ENCODE measurements at places on chromosomes 12 and 14. TPM values are rescaled to one million over a fixed set of nuclear protein-coding genes. Genes with fewer than 3 reads are reported as not detected.
A peak's percentile ranks its signal among the peaks of the same experiment; 100 is the strongest.

- DNase-seq, result peak; percentile 6
These were observed 28.8 kb upstream of the CEP83 start for GRCh38 chr12:94488463-94488862.

DNA sequence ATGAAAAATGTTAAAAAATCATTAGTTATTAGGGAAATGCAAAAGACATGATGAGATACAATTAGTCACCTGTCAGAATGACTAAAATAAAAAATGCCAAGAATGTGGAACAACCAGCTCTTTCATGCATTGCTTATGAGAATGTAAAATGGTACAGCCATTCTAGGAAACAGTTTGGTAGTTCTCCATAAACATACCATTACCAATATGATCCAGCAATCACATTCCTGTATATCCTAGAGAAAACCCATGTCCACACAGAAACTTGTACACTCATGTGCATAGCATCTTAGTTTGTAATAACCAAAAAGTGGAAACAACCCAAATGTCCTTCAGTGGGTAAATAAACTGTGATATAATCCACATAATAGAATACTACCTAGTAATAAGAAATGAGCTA, 245.7 kb downstream of the FUT8 start:
- peak; percentile 81 for DNase-seq

DRAM1 gene
- total RNA-seq, result 27.5 TPM

DNA sequence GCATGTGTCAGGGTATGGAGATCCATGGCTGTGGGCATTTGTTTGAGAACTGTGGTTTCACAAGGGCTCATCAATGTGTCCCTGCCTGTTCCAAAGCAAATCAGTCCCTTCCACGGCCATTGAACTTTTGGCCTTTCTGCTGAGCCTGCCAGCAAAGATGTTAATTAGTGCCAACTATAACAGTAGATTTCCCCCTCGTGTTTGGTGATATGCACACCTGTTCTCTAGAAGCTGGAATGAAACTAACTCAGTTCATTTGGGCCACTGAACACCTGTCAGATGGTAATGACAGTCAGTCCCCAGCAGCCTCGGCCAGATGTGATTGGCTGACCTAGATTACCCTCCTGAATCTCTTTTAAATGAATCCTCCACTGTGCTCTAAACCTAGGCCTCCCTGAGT, 43.2 kb downstream of the IRAK3 start:
- DNase-seq, result no peak

EML1 gene
- 42.3 TPM for total RNA-seq

DNA sequence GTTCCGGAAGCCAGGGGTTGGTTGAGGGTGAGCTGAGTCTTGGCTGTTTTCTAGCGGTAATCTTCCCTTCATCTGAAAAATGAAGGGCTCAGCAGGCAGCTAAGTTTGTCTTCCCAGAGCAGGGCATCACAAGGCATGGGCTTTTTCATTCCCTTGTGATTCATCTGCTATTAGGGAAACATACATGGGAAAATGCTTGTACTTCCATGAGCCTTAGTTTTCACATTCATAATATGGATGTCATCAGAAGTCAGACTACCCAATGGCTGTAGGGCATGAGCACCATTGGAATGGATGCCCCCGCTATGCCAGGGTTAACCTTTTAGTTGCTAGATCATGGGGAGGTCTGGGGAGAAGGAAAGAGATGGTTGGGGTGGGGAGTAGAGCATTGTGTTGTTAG, 18.7 kb downstream of the HELB start:
- peak; percentile 16 for DNase-seq

GRCh38 chr12:50520416-50521207, 15.8 kb downstream of the DIP2B start:
- DNase-seq, result no peak

DNA sequence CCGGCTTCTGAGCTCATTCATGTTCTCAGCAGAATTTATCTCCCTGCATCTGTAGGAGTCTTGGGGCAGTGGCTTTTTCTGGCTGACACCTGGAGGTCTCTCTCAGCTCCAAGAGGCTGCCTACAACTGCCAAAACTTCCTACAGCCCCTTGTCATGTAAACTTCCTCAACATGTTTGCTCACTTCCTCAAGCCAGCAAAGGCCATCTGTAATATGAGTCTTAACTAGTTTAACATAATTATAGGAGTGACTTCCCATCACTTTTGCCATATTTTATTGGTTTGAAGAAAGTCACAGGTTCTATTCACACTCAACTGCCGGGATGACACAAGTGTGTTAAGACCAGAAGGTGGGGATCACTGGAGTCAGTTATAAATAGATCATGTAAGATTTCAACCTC, 194.0 kb downstream of the VRK1 start:
- DNase-seq, result no peak

ZDHHC22 gene
- not detected for total RNA-seq

ENDOU gene
- under 0.01 TPM for total RNA-seq

CIDEB gene
- total RNA-seq, result under 0.01 TPM

- no peak for DNase-seq
These were observed 2.2 kb downstream of the ZDHHC17 start for GRCh38 chr12:76766161-76766560.

DNA sequence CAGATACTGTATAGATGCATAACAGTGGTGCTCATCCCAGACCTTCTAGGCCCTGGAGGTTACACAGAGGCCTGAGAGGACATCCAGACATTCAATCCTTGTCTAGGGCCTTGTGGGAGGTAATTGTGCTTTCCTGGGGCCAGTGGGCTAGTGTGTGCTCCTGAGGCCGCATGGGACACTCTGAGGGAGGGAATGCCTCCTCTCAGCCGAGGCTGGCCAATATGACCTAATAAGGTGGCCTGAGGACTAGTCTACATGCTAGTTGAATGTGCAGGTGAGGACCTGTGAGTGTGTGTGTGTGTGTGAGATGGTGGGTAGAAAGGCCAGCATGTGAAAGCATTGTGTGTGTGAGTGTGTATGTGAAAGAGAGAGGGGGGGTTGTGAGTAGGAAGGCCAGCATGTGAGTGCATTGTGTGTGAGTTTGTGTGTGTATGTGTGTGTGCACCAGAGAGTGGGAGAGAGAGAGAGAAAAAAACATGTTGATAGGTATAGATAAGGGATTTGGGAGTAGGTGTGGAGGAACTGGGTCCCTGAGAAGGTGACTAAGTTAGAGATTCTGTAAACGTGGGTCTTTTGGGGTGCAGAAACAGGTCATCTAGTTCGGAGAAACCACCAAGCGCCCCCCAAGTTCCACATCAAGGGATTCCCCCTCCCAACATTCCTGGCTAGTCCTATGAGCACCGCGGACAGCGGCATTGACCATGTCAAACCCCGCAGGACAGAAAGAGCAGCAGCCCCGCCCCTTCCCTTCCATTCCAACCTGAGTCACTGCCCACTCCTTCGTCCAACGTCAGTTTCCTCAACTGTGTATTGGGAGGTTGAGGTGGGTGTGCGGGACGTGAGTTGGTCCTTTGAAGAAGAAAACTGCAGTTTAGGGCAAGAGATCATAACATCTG, 9.7 kb upstream of the KRT81 start:
- DNase-seq, result peak; percentile 8

DNA sequence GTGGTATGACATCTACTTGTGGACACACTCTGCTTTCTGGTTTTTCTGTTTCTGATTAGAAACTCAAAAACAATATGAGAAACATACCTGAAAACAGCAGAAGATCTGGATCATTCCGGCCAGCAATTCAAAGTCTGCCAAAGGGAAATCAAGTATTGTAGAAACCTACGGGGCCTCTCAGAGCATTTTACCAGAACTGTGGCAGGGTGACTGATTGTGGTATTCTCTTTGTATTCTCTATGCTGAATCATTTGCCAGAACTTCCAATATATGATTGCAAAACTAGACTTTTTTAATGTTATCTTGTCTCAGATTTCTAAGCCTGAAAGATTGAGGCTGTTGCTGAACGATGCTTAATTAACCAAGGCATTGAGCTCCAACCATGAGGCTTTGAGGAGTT, 5.9 kb upstream of the GZMB start:
- DNase-seq, result no peak

GRCh38 chr12:93823616-93824391, 146.6 kb downstream of the CRADD start:
- DNase-seq, result no peak

GRCh38 chr12:91901381-91902074, 244.1 kb downstream of the BTG1 start:
- no peak for DNase-seq

RASSF9 gene
- total RNA-seq, result 0.18 TPM

GRIP1 gene
- under 0.01 TPM for total RNA-seq

- DNase-seq, result no peak
These were observed 105.3 kb downstream of the PTPRQ start for GRCh38 chr12:80549298-80549697.

DNA sequence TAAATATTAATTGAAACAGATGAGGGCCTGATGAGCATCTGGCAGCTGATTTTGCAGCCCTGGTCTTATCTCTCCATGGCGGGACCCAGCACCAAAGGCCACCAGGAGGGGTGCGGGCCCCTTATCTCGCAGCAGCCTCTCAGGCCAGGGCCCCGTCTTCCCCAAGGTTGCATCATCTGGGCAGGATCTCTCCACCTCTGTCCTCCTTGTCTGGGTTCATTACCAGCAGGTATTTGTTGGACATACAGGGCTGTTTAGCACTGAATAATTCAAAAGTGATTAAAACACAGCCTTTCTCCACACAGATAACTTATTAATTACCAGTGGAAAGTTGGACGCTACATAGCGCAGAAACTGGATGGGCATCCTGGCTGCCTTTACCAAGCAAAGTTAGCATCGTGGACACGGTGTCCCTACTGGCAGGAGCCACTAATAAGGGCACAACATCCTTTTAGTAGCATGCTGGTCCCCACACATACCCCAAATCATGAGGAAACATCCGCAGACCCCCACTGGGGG, 25.8 kb downstream of the TMEM120B start:
- DNase-seq, result no peak

- no peak for DNase-seq
These were observed 114.3 kb downstream of the SLC15A5 start for GRCh38 chr12:16163146-16163545.

GALNT8 gene
- not detected for total RNA-seq

- no peak for DNase-seq
These were observed 39.9 kb upstream of the DHRS7 start for GRCh38 chr14:60204843-60205774.

RNASE7 gene
- not detected for total RNA-seq

RAD51AP1 gene
- total RNA-seq, result 15.3 TPM

DNA sequence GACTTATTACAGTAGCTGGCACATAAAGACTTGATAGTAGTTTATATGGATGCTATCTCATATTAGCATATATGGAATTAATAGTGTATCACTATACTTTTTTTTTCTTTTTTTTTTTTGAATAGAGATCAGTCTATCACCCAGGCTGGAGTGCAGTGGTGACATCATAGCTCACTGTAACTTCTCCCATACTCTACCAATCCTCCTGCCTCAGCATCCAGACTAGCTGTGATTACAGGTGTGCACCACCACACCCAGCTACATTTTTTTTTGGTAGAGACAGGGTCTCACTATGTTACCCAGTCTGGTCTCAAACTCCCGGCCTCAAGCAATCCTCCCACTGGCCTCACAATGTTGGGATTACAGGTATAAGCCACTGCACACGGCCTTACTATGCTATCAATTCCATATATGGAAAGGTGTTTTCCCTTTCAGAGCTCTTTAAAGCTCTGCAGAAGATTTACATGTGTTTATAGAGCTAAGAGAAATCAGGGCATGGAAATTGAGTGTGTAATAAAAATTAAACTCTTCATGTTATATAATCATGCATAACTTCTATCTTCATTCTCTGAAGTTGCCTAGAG, 1.8 kb upstream of the TBK1 start:
- DNase-seq, result no peak

PLEKHD1 gene
- total RNA-seq, result not detected

- DNase-seq, result no peak
These were observed 33.3 kb downstream of the APAF1 start for GRCh38 chr12:98678236-98678945.

GRCh38 chr12:51951843-51952722, 584 bp downstream of the ACVR1B start:
- DNase-seq, result no peak

DNA sequence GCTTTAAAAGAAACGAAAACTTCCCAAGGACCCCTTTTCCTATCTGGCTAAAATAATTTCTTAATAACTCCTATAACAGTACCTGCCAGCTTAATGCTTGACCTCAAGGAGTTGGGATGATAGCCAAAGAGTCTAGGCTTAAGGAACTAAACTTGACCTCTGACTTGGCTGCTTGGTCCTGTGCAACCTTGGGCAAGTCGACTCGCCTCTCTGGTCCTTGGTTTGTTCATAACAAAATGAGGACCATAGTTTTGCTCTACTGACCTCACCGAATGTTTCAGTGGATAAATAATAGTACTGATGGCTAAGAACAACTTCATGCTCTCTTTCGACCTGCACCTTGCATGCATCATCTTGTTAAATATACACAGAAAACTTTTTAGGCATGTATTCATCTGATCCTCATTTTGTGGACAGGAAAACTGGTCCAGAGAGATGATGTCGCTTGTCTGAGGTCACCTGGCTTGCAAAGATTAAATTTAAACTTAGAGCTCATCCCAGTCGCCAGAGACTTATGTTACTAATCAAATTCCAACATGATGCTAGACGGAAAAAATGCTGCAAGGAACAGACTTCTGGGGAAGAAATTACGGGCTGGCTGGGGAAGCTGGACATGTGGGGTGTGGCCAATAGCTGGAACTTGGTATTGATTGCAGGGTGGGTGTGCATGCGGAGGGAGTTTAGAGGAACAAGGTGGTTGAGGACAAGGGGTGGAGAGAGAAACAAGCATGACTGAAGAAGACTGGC, 38.0 kb upstream of the WSCD2 start:
- DNase-seq, result no peak

GRCh38 chr14:22602862-22603261, 4.8 kb downstream of the ABHD4 start:
- DNase-seq, result peak; percentile 57

GRCh38 chr14:22994762-22995275, 12.5 kb upstream of the AJUBA start:
- peak; percentile 48 for DNase-seq

CIROP gene
- total RNA-seq, result 0.28 TPM

DNA sequence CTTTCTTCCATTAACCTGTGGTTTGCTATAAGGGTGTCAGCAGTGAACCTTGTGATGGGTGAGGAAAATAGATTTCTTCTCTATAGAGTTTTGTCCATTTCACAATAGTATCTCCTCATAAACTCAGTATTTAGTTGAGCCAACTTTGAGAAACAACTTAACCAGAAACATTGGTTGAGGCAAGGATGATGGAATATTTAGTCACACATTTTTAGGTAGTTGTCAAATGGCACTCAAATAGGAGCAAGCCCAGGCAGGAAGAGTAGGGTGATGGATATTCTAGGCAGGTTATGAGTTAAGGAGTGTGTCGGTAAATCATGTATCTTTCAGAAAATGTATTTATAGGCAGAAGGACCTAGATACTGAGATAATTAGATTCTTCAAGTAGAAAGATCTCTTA, 1267.6 kb downstream of the SLC16A7 start:
- DNase-seq, result no peak

GRCh38 chr14:102941419-102942011, 19.1 kb downstream of the AMN start:
- DNase-seq, result peak; percentile 11

GRCh38 chr12:111411185-111411764, 5.6 kb downstream of the SH2B3 start:
- DNase-seq, result no peak
